ENCODE measurements at places on chromosomes 16 and 17.

DNA sequence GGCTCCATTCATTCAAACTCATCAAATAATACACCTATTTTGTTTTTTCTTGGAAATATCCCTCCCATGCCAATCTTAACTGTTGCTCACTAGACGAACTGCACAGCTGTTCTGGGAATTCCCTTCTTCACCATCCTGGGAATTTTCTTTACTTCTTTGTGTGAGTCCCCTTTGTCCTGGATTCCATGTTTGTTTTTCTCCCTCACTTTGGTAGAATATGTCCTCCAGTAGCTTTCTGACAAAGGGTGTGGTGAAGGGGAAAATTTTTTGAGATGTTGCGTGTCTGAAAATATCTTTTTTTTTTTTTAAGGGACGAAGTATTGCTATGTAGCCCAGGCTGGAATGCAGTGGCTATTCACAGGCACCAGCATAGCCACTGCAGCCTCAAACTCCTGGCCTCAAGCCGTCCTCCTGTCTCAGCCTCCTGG lies 17.2 kb upstream of the UTP6 start:
- no peak for DNase-seq

DNA sequence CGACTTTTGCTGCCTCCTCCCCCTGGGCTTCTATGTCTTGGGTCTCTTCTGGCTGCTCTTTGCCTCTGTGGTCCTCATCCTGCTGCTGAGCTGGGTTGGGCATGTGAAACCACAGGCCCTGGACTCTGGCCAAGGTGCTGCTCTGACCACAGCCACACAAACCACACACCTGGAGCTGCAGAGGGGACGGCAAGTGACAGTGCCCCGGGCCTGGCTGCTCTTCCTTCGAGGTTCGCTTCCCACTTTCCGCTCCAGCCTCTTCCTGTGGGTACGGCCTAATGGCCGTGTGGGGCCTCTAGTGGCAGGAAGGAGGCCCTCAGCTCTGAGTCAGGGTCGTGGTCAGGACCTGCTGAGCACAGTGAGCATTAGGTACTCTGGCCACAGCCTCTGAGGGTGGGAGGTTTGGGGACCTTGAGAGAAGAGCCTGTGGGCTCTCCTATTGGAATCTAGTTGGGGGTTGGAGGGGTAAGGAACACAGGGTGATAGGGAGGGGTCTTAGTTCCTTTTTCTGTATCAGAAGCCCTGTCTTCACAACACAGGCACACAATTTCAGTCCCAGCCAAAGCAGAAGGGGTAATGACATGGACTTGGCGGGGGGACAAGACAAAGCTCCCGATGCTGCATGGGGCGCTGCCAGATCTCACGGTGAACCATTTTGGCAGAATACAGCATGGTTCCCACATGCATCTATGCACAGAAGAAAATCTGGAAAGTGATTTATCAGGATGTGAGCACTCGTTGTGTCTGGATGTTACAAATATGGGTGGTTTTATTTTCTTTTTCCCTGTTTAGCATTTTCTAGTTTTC lies 2.3 kb downstream of the GP1BA start:
- DNase-seq, result no peak

DNA sequence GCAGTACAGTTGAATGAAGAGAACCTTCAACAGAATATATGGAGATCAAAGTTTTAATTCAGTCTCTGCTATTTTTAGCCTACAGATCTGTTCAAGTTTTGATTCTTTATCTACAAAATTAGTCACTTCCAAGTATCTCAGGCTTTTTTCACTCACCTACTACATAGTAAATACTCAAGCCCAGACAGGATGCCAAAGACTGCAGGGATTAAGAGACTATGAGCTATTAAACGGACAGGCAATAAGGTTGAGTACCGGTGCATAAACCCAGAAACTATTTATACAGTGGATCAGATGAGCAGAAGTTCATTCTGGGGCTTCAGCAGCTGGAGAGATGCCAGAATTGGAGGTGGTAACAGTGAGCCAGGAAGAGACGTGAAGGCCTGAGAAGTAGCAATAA lies 18.7 kb upstream of the OR3A1 start:
- no peak for DNase-seq

DNA sequence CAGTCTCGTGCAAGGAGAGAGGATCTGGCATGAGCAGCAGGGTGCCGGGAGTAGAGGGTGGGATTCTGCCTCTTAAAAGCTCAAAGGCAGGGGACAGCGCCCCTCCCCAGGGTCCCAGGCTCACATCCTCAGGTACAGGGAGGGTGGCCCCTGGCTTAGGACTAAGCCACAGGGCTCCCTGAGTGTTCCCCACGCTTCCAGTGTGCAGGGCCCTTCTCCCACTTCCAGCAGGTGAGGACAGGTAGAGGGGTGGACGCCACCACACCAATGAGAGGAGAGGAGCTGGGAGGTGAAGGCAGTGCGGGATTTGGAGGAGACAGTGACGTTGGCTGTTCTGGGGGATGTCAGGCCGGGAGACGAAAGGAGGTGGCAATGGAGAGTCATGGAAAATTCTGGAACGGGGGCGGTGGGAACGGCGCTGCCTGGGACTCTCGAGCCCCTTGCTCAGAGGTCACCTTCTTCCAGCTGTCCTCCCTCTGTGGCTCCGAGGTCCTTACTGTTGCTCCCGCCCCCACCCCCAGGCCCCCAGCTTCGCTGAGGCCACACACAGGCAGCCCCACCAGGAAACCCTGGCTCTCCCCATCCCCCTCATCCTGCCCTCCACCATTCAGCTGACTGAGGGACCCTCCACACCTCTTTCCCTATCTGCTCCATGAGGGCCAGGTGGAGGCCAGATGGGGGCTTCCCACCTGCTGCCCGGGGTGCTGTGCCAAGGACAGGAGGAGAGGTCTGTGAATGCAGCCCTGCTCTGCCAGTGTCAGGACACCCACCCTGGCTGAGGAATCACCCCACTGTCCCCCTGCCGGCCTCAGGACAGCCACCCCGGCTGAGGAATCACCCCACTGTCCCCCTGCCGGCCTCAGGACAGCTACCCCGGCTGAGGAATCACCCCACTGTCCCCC lies 57.7 kb upstream of the ACSF3 start:
- no peak for DNase-seq

DNA sequence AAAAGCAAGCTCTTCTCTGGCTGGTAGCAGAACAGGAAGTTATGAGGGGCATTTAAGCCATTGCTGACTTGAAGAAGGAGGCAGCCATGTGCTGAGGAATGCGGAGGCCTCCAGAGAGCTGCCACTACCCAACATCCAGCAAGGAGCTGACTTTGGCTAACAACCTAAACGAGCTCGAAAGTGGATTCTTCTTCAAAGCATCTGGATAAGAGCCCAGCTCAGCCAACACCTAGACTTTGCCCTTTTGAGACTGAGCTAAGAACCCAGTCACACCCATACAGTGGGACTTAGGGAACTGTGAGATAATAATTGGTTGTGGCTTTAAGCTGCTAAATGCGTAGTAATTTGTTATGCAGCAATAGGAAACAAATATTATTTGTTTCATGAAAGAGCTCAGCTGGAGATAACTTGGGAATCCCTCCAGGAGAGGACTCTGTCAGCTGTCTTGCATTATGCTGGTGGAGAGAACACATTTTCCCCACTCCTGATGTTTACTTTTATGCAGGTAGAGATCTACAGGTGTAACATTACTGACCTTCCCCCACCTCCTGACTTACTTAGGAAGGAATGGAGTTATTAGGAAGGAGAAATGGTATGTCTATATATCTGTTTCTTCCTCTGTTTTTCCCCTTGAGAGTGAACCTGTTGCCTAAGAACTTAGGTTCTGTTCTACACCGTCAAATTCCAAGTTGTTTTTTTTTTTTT lies 52.7 kb upstream of the ZNF629 start:
- DNase-seq, result no peak

GRCh38 chr17:81239714-81240555 lies 817 bp downstream of the NDUFAF8 start:
- DNase-seq, result peak; percentile 9

GRCh38 chr16:53743149-53743566 lies 39.2 kb downstream of the FTO start:
- no peak for DNase-seq

GRCh38 chr17:9472541-9472940 lies 103.1 kb downstream of the STX8 start:
- no peak for DNase-seq

DNA sequence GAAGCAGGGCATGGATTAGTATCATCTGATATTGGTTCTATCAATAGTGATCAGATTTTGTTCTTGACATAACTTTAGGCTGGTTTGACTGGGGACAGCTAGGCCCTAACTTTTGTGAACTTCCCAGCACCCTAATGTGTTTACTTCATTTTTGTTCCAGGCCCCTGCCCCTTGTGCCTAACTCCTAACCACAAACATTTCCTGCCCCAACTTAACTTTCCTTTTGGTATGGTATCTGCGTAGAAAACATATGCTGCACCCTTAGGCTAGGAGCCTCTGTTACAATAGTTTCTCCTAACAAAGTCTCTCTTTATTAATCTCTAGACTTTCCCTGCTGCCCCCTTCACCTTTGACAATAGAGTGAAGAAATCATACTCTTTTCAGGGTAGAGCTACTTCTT lies 2.5 kb downstream of the ADPRM start:
- no peak for DNase-seq

Measured in NCI-H774 (cell line).